ENCODE measurements at places on chromosomes 1 and 21.
A peak's percentile ranks its signal among the peaks of the same experiment; 100 is the strongest.

- DNase-seq, result no peak
Measured at GRCh38 chr1:101136271-101136670, 100.5 kb upstream of the S1PR1 start.

GRCh38 chr1:4213366-4213973 is 313.4 kb upstream of the C1orf174 start:
- no peak for DNase-seq

DNA sequence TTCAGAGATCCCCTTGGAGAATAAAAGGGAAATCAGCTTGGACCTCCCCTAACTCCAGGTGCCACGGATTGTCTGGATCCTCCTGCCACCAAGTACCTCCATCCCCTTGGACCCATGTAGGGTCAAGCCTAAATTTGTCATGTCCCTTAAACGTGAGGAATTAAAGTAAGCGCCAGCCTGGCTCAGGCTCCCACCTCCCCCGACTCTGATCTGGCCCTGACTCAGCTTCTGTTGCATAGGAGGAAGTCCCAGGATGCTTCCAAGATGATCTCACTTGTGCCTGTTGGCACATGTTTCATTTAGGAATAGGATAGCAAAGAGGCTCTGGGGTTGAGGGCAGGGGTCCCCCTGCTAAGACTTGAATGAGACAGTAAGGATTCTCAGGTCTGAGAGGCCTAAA is 231.9 kb upstream of the JUN start:
- peak; percentile 47 for DNase-seq

GRCh38 chr1:234722270-234722704 is 112.3 kb upstream of the IRF2BP2 start:
- no peak for DNase-seq

DNA sequence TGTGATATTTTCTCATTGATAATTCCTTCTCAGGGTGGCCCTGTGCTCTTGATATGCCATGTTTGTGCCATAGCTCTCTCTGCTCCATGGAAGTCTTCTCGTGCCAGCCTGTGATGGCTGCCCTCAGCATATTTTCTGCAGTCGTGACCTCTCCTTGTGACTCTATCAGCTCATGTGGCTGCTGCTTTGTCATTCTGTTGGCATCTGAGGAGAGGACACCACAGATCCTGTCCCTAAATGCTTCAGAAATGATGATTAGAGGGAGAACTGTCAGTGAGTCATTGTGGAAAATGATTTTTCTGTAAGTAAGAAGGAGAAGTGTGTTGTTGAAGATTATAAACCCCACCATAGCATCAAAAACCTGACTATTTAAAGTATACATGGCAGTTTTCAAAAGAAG is 286.0 kb downstream of the ADGRL2 start:
- peak; percentile 9 for DNase-seq

DNA sequence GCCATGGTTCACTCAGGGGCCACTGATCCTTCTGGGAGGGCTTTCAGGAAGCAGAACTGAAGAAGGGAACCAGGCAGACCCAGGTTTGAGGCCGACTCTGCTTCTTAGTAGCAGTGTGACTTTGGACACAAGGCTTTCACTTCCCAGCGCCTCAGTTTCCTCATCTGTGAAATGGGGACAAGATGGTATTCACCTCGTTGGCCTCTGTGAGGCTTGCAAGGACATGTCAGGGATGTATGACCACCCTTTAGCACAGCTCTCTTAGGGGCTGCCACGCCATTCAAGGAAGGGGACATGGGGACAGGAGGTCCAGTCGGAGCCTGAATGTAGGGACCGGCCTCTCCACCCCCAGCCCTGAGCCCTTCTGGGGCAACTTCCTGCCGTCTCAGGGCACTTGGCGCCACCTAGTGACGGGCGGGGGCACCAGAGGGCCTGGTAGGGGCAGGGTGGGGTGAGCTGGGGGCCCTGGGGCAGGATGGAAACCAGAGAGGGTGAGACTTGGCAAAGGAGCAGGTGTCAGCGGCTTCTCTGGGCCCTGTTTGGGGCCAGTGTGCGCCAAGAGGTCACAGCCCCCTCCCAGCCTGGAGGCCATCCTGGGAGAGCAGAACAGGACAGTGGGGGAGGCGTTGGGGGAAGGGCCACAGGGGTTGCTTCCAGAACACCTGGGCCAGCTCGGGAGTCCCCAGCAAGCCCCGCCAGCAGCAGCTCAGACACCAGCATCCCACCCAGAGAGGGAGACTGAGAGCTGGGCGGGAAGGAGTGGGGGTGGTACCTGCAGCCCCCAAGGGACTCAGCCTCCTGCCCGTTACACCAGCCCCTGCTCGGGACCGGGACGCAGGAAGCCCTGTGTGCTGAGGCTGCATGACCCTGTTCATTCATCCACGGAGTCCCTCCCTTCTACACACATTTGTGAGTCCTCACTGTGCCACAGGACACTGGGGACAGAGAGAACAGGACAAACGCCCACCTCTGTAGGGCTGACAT is 102.5 kb upstream of the TARDBP start:
- DNase-seq, result peak; percentile 50

DNA sequence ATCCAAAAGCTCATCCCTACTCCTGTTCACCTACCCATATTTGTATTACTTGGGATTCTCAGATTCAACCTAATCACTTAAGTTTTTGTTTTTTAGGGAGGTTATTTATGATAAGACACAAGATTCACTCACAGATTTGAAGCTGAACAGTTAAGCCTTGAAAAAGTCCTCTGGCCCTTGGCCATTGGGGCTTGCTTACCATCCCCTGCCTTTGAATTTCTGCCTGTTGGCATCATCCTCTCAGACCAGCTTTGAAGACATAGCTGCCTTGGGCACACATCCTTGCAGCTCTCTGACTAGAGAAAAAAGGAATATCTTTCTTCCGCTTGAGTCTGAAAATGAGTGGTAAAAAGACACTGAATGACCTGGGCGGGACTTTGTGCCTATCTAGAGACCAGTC is 41.8 kb upstream of the RALGPS2 start:
- no peak for DNase-seq

GRCh38 chr1:231964241-231964640 is 337.7 kb downstream of the DISC1 start:
- no peak for DNase-seq

DNA sequence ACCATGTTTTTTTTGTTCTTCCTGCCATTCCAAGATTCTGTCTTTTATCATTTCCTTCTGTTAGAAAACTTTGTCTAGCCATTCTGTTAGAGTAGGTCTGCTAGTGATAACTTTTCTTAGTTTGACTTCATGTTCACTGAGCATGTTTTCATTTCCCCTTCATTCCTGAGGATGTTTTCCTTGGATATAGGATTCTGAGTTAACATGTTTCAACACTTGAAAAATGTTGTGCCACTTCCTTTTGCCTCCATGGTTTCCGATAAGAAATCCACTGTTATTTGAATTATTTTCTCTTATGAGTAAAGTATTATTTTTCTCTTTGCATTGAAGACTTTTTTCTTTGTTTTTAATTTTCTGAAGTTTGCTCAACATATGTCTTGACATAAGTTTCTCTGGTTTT is 66.7 kb downstream of the ATP1A1 start:
- no peak for DNase-seq

- DNase-seq, result no peak
Measured at GRCh38 chr1:204802401-204803175, 68.1 kb upstream of the NFASC start.

DNA sequence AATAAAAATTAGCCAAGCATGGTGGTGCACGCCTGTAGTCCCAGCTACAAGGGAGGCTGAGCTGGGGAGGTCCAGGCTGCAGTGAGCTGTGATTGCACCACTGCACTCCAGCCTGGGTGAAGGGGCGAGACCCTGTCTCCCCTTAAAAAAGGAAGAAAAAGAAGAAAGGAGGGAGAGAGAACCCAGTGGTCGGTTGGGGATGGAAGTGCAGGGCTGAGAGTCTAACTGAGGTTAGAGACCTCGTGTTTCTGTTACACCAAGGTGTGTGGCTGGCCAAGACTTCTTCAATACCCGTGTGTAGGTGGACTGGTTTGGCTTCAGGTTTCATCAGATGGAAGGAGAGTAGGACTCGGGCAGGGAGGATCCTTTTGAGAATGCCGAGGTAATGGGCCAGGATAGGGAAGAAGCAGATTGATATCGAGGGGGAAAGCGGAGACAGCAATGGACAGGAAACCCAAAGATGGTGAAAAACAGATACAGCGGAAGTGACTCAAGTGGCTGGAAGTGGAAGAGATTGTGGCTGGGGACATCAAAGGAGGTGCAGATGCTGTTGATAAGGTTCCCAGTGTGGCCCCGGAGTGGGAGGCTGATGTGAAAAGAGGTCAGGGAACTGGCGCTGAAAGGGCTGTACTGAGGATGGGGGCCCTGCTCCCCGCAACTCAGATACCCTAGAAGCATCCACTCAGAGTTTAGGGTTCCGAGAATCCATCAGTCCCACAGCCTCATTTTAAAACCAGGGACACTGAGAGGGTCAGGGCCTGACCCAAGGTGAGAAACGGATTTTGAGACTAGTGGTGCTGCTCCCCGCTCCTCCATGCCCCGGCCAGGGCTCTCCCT is 681 bp upstream of the UBXN10 start:
- DNase-seq, result no peak

GRCh38 chr1:37628026-37628556 is 6.6 kb downstream of the RSPO1 start:
- DNase-seq, result no peak

DNA sequence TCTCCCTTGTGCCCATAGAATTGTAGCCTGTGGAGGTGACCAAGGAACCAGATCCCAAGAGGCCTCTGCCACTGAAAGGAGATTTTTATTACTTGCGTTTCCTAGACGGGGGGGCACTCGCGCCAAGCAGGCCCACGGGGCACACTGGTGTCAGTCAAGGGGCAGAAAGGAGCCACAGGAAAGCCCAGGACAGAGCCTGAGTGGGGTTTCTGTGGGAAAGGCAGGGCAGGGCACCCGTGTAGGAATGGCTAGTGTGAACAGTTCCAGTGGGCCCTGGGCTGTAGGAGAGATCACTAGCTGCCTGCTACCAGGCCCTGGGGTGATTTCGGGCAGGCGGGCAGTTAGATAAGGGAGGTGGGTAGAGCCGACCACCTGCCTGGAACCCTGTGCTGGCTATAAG is 70.8 kb downstream of the ADARB1 start:
- no peak for DNase-seq

- no peak for DNase-seq
Measured at GRCh38 chr1:154837672-154838171, 32.4 kb downstream of the KCNN3 start.

DNA sequence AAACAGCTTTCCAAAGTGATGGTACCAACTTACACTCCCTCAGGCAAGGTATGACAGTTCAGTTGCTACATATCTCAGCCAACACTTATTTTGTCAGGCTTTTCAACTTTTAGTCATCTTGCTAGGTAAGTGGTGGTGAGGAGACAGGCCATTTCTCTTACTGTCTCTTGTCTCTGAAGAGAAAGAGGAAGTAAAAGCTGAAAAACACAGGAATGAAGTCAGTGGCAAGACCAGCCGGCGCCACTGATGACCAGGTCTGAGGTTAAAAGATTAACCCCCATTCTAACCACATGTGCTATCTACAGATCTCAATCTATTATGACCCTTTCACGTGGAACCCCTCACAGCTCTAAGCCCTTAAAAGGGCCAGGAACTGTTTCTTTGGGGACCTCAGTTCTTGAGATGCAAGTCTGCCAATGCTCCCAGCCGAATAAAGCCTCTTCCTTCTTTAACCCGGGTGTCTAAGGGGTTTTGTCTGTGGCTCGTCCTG is 4.2 kb downstream of the ADCY10 start:
- DNase-seq, result no peak

DNA sequence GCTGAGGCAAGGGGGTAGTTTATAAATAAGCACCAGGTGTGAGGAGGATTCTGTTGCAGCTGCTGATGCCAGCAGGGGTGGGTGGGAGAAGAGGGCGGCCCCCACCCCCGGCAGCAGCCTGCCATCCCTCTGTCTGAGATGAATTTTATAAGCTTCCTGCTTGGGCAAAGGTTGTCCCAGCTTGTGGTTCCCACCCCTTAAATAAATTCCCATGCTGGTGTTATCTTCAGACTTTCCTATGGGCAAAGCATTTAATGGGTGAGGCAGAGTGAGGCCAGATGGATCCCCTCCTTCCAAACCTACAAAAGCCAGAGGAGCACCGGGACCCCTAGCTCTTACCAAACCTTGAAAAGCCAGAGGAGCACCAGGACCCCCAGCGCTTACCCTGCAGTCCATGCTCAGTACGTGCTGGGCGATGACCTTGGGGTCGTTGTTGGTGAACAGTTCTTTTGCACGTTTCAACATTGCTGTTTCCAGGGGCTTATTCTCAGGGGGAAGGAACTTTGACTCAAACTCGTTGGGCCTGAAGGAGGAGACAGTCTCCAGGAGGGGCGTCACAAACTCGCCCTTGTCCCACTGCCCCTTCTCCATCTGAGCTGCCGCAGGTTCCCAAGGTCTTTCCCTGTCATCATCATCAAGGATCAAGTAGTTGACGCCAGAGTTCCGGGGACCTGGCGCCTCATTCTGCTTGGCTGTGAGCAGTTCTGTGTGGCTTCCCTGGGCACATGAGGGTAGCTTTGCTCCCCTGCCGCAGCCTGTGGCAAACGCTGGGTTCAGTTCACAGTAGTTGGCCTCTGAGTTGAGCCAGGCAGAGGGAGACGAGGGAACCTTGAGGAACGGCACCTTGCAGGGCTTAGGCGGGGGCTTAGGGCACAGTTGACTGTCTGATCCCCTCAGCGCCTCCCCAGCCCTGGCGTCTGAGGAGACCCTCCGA is 99.5 kb downstream of the BCAR3 start:
- DNase-seq, result no peak

All from H54 (cell line).